Muscle of leg (tissue), 16 donors: ENCODE measurements at places on chromosomes 1 and 21. TPM values are rescaled to one million over a fixed set of nuclear protein-coding genes. Genes with fewer than 3 reads are reported as not detected.

Gene UBE2J2
- total RNA-seq, result 29.6 TPM

GRCh38 chr1:110235834-110236682, 25.9 kb downstream of the KCNC4 start:
- no peak for DNase-seq

- no peak for DNase-seq
These were observed 339.2 kb upstream of the AJAP1 start for GRCh38 chr1:4315202-4315601.

DNA sequence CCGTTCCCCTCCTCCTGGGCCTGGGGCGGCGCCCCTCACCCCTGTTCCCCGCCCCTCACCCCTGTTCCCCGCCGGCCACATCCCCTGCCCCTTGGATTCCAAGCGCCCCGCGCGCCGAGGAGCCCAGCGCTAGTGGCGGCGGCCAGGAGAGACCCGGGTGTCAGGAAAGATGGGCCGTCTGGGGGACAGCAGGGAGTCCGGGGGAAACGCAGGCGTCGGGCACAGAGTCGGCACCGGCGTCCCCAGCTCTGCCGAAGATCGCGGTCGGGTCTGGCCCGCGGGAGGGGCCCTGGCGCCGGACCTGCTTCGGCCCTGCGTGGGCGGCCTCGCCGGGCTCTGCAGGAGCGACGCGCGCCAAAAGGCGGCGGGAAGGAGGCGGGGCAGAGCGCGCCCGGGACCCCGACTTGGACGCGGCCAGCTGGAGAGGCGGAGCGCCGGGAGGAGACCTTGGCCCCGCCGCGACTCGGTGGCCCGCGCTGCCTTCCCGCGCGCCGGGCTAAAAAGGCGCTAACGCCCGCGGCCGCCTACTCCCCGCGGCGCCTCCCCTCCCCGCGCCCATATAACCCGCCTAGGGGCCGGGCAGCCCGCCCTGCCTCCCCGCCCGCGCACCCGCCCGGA, at the start of gene TP73:
TSS of gene TP73 (plus strand) at position 587 of the 618 bp plus-strand sequence. CDS start 29,850 bp downstream, outside the sequence.
- DNase-seq, result peak; percentile 47

GRCh38 chr1:145871994-145872924, 13.4 kb upstream of the PIAS3 start:
- DNase-seq, result peak; percentile 75

Gene ZFP69
- 4.0 TPM for total RNA-seq

GRCh38 chr1:41864471-41865040, 54.2 kb downstream of the HIVEP3 start:
- no peak for DNase-seq

GRCh38 chr1:74422421-74423292, 89.8 kb downstream of the LRRC53 start:
- DNase-seq, result no peak

DNA sequence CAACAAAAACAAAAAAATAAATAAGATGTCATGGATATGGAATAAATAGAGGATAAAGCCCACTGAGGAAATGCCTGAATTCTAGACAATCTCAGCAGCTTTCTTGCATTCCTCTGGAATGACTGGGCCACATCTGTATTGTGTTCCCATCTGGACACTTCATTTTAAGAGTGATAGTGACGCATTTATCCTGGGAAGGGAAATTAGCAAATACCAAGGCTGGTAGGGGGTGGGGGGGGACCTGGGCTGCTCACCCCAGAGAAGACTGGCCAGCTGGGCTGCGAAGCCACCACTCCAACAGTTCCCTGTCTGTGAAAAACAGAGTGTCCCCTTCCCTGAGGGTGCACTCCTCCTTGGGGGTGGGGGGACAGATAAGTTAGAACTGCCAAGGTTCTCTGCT, 106.3 kb downstream of the HIVEP3 start:
- peak; percentile 54 for DNase-seq

DNA sequence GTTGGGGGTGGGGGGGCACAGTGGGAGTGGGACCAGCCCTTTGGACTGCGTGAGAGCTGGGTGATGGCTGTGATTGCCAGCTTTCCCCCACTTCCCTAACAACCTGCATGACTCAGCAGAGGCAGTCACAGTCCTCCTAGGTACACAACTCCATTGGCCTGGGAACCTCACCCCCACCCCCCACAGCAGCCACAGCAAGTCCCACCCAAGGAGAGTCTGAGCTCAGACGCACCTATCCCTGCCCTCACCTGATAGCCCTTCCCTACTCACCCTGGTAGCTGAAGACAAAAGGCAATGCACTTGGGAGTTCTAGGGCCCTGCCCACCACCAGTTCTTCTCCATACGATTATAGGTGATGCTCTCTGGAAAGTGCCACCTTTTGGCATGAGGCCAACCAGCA, 188.9 kb downstream of the ZNF648 start:
- no peak for DNase-seq

DNA sequence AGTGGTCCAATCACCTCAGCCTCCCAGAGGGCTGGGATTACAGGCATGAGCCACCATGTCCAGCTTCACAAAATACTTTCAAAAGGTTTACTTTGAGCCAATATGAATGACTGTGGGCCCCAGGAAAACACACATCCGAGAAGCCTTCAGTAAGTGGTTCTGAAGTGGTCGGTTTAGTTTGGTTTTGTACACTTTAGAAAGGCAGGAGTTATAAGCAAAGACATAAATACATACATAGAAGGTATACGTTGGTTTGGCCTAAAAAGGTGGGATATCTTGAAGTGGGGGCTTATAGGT, 3.2 kb upstream of the MIB2 start:
- no peak for DNase-seq

DNA sequence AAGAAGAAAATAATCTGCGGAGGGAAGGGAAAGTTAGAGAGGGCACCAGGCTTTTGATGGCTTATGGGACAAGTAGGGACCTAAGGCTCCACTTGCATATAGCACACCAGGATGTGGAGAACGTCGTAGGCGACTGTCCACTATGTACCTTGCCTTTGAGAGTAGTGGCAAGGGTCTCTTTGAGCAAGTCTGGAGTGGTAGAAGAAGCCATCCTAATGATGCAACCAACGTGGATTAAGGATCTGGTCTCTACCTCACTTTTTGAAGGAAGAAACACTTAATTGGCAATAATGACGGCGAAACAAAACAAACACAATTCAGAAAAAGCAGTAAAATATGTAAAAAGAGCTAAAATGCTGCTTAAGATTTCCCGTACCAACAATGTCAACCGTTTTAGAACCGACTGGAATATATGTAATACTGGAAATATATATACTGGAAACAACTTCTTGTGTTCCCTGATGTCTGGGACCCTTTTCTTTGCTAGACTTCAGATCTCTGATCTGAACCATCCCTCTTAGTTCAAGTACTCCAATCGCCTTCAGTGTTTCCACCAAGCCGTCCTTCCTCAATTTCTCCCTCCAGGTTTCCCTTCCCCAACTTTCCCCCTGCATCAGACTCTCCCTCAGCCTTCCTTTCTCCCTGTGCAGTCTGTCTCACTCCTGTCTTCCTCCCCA, 821 bp upstream of the KHDRBS1 start:
- DNase-seq, result no peak

- DNase-seq, result peak; percentile 95
These were observed 32.2 kb downstream of the BATF3 start for GRCh38 chr1:212667223-212668139.

- no peak for DNase-seq
These were observed 13.0 kb downstream of the VANGL1 start for GRCh38 chr1:115654663-115655305.

DNA sequence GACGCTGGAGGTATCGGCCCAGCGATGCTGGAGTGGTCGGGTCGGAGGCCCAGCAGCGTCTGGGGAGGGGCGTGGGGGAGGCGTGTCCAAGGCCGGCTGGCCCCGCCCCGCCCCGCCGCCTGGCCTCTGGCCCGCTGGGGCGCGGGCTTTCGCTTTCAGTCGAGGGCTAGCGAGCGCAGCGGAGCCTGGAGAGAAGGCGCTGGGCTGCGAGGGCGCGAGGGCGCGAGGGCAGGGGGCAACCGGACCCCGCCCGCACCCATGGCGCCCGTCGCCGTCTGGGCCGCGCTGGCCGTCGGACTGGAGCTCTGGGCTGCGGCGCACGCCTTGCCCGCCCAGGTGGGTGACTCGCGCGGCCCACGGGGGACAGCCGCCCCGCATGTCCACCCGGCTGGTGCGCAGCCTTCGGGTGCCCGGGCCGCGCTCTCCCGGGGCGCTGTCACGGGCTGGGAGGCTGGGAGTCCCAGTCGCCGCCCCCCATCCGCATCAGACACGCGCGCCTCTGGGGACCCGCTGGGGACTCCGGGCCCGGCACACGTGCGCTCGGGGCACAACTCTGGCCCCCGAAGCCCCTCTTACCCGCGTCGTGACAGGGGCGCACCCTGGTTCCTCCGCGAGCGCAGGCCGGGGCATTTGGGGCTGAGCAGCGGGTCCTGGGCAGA, at the start of gene TNFRSF1B:
TSS of gene TNFRSF1B (plus strand) at position 158 of the 659 bp plus-strand sequence. CDS start at position 259, 101 bp downstream.
- peak; percentile 77 for DNase-seq

DNA sequence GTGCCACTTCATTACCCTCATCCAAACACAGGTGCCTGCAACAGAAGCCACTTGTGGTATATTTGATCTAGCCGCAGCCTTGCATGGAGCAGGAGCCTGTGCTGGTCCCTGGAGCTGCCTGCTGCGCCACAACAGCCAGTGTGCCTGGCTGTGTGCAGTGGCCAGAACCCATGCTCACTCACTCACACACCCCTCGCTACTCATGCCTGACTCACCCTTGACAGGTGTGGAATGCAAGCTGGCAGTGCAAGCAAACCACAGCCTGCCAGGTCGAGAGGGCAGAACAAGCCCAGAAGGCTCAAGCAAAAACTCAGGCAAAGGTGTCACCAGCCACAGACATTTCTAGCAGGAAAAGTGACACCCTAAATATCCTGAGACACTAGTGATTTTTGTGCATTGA, 1510.9 kb downstream of the KCNT2 start:
- no peak for DNase-seq

Gene AK5
- total RNA-seq, result 6.0 TPM

DNA sequence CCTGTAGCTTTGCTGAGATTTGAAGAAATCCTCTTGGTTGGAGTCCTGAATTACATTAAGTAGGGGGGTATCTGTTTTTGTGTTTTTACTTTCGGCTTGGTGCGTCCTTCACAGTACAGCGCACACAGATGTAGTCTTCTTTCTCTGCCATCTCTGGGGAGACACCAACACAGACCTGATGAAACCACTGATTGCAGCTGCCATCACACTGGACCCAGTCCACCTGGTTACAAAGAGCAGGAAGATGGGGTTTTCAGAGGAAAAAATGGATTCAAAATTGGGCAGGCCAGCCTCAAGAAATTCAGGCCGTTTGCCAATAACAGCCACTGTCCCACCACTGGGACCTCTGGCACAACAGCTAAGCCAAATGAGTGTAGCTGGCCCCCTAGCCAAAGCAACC, 18.7 kb upstream of the SYT2 start:
- no peak for DNase-seq

Gene TEX38
- not detected for total RNA-seq

- DNase-seq, result peak; percentile 59
These were observed 97.5 kb upstream of the CTTNBP2NL start for GRCh38 chr1:112298558-112298957.

- peak; percentile 76 for DNase-seq
These were observed 105.0 kb upstream of the SPAG17 start for GRCh38 chr1:118290046-118290445.

- no peak for DNase-seq
These were observed 4.3 kb downstream of the LHX9 start for GRCh38 chr1:197921235-197922069.

GRCh38 chr1:4396551-4396950, 257.9 kb upstream of the AJAP1 start:
- no peak for DNase-seq

Gene SH3BGRL3
- 12.2 TPM for total RNA-seq

- peak; percentile 3 for DNase-seq
These were observed 118.4 kb upstream of the NR5A2 start for GRCh38 chr1:199909137-199909536.

GRCh38 chr1:36148821-36149236, 457 bp downstream of the TRAPPC3 start:
- DNase-seq, result no peak
